ENCODE measurements at places on chromosomes 16 and 17.

- no peak for DNase-seq
Observed at GRCh38 chr17:48064638-48065037, 16.5 kb downstream of the NFE2L1 start.

DNA sequence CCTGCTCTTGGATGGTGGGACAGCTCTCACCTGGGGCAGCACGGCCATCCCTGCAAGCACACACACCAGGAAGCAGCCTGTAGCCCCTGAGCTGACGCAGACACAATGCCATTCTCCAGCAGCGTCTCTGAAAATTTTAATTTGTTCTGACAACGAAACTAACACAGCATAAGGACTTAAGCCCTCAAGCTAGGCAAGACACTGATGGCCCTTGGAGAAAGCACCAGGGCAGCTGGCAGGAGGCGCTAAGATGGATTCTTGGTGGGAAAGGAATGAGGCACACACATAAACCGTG is 2.7 kb upstream of the LIMD2 start:
- DNase-seq, result no peak

GRCh38 chr16:17364319-17365210 is 106.2 kb downstream of the XYLT1 start:
- DNase-seq, result no peak

GRCh38 chr17:50520483-50520882 is 12.1 kb upstream of the EPN3 start:
- DNase-seq, result no peak

- no peak for DNase-seq
Observed at GRCh38 chr16:47019568-47019967, 46.1 kb upstream of the DNAJA2 start.

- DNase-seq, result no peak
Observed at GRCh38 chr16:31502981-31503380, 5.2 kb downstream of the RUSF1 start.

DNA sequence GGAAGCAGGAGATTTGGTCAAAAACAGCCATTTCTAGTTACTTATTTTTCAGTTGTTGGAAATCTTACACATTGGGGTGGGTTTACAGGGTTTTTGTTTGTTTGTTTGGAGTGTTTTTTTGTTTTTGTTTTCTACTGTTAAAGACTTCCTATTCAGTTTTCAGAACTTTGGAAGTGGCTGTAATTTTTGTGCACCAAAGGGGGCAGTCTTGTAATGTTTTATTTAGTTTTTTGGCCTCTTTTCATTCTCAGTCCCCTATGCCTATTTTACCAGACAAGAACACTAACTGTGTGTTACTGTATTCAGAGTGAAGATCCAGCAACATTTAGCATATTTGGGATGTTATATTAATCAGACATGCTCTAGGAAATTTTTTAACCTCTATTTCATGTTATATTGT is 20.6 kb downstream of the TPPP3 start:
- DNase-seq, result no peak

DNA sequence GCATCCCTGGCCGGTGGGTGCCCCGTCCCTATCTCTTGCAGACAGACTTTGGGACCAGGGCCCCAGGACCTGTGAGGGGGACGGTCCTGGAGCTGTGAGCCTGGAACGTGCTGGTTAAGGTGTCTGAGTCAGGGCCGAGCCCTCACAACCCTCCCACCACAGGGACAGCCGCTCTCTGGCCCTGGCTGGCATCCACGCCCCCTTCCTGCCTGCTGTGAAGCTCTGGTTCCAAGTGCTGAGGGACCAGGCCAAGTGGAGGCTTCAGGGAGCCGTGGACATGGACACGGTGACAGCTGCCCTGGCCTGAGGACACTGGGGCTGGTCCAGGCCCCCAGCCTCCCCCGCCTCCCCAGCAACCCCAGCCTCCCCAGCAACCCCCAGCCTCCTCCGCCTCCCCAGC is 6.6 kb downstream of the TSR3 start:
- DNase-seq, result no peak

- no peak for DNase-seq
Observed at GRCh38 chr16:27471661-27472060, 69.7 kb downstream of the IL21R start.

GRCh38 chr17:33459078-33459940 is 166.2 kb upstream of the ASIC2 start:
- DNase-seq, result no peak

DNA sequence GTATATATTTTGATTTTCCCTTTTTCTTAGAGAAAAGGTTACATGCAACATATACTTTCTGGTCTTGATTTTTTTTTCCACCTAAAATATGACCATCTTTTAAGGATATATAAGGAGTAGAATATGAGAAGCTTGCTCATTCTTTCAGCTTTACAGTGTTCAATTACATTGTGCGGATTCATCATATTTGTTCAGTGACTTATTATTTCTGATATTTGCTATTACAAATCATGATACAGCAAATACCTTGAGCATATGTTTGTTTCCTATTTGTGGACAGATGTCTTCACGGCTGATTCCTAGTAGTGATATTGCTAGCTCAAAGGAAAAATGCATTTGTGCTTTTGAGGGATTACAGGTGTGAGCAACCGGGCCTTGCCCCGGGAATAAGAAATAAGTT is 18.1 kb downstream of the KATNIP start:
- no peak for DNase-seq

GRCh38 chr17:16463358-16464302 is 28.4 kb downstream of the LRRC75A start:
- DNase-seq, result no peak

- DNase-seq, result no peak
Observed at GRCh38 chr16:57949013-57949412, 21.9 kb downstream of the CNGB1 start.

GRCh38 chr17:34099859-34100515 is 155.1 kb upstream of the CCL2 start:
- no peak for DNase-seq

GRCh38 chr16:50393858-50394802 is 25.3 kb upstream of the BRD7 start:
- no peak for DNase-seq

DNA sequence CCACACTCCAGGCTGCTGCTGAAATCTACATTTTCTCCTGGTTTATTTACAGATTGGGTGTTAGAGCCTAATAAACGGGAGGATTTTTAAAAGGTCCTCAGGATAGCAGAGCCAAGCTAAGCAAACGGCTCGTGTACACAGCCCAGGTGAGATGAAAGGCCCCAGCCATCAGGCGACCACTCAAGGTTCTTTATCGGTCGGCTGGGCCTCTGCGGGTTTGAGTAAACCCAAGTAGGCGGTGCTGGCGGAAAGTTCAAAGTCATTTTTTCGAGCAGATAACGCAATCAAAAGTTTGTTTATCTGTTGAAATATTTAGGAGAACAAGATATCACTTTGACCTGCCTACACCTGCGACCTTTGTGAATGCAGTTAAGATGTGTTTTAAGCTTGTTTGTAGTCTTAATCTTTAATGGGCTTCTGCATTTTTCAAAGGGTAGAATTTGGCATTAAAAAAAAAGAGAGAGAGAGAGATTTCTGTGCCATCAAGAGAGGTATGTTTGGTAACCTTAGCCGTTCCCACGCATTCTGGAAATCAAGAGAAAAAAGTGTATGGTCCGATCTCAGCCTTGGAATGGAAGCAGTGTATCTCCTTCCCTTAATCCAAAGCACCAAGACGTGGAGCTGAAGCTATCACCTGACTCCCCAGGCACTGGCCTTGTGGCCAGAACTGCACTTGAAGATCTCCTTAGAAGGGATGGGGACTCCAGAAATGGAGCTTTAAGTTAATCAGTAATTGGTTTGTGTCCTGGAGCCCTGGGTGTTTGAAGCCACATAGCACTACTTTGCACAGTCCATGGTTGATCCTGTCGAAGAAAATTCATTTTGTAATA is 301.7 kb upstream of the IRX5 start:
- no peak for DNase-seq

DNA sequence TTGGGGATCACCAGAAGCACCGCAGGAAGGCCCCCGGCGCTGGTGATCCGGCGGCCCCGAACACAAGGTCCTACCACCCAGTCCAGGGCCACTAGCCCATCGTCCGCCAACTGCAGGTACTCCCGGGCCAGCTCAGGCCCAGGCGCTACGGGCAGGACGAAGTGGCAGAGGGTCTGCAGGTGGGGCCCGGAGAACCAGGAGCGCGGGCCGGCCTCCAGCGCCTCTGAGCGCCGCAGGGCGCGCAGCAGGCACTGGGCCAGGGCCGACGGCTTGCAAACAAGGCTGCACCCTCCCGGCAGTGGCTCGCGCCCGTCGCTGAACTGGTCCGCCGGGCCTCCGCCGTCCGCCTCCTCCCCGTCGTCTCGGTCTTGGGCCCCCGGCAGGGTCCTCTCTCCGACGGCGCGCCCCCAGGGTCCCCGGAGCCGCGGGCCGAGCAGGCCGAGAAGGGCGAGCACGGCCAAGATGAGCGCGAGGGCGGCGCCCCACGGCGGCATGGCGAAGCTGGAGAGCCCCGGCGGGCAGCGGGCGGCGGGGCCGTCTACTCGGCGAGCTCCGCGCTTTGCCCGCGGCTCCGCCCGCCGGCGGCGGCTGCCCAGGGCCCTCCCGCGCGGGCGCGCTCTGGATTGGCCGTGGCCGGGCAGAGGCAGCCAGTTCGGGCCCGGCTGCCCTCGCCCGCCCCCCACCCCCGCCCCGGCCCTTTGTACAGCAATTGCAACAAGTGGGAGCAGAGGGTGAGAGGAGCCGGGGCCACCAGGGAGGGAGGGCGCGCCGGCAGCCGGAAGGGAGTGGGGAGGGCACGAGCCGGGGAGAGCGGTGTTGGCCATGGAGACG is at the start of gene ABHD15:
ABHD15 (minus strand) TSS at position 565 of the 831 bp plus-strand sequence; CDS start at position 494, 71 bp downstream.
- no peak for DNase-seq

- DNase-seq, result no peak
Observed at GRCh38 chr16:84055366-84055765, 12.8 kb upstream of the SLC38A8 start.

- no peak for DNase-seq
Observed at GRCh38 chr16:84507011-84507982, 2.8 kb upstream of the MEAK7 start.

DNA sequence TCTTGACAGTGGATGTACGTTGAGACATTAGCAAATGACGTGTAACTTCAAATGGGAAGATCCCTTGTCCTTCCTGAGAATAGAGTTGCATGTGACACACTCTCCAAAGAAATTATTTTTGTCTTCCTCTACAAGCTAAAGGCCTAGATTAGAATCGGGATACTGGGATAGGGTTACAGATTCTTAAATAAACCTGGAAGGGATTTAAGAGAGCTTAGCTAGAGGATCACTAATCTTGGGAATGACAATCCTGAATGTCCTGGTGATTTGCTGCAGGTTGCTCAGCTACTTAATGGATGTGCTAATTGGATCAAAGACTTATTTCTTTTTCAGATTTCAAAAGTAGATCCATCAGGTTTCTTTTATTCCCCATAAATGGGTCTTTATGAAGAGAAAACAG is 101.9 kb downstream of the KCNJ2 start:
- DNase-seq, result no peak

- no peak for DNase-seq
Observed at GRCh38 chr17:63124536-63124935, 158.5 kb downstream of the TANC2 start.

Measured in stimulated activated CD4-positive, alpha-beta T cell treated with anti-CD3 and anti-CD28 coated beads, Interleukin-1b, Interleukin-23, amount 100 ng/mL, for 24 hours (primary cell).